ENCODE measurements at places on chromosomes 1 and 21. TPM values are rescaled to one million over a fixed set of nuclear protein-coding genes. Genes with fewer than 3 reads are reported as not detected.

Gene HSD3B1
- not detected for total RNA-seq

Gene GJA4
- not detected for total RNA-seq

Gene MEX3A
- total RNA-seq: 2.2 TPM

Gene OR2T35
- not detected for total RNA-seq

Gene OSCP1
- 6.1 TPM for total RNA-seq

Gene RAB25
- total RNA-seq: not detected

Gene SELP
- total RNA-seq: not detected

Gene CR1
- not detected for total RNA-seq

Gene RAD54L
- 10.9 TPM for total RNA-seq

Gene MATN1
- total RNA-seq: not detected

Gene PSMG1
- 80.7 TPM for total RNA-seq

Gene DNAJC28
- total RNA-seq: 0.36 TPM

Gene PTPRU
- total RNA-seq: 7.9 TPM

Gene PPFIA4
- total RNA-seq: 0.38 TPM

Gene IL19
- not detected for total RNA-seq

Gene GRIK1
- total RNA-seq: not detected

Gene CNR2
- total RNA-seq: not detected

Gene CLIC6
- not detected for total RNA-seq

Gene CD164L2
- total RNA-seq: not detected

Gene NR5A2
- total RNA-seq: 3.6 TPM

Gene SMIM34
- not detected for total RNA-seq

Gene CNIH4
- 111 TPM for total RNA-seq

Gene PDZK1IP1
- 11.2 TPM for total RNA-seq

Gene TMIGD3
- not detected for total RNA-seq

Gene IL24
- total RNA-seq: 0.42 TPM

Gene CATSPERE
- 0.18 TPM for total RNA-seq

Gene SYCP1
- not detected for total RNA-seq

Gene ADAMTS5
- not detected for total RNA-seq

Gene KRTAP21-2
- not detected for total RNA-seq

Gene RGS5
- 1.2 TPM for total RNA-seq

Gene PHGDH
- total RNA-seq: 84.3 TPM

Gene TMEM82
- total RNA-seq: not detected

Gene RPTN
- 0.07 TPM for total RNA-seq

Gene CYP4Z1
- total RNA-seq: not detected

Gene OLFML3
- total RNA-seq: 3.7 TPM

Gene EFHD2
- total RNA-seq: 243 TPM

Gene HEYL
- 3.5 TPM for total RNA-seq

Gene WRAP73
- 14.7 TPM for total RNA-seq
